Caki2 (cell line): ENCODE measurements at places on chromosomes 7 and 10. TPM values are rescaled to one million over a fixed set of nuclear protein-coding genes. Genes with fewer than 3 reads are reported as not detected.

GRCh38 chr10:70267161-70267933 is 16.5 kb downstream of the NPFFR1 start:
- DNase-seq = peak; percentile 79

FAM221A gene
- total RNA-seq = 4.1 TPM in 1 of 2 replicates, not detected in the other

DNA sequence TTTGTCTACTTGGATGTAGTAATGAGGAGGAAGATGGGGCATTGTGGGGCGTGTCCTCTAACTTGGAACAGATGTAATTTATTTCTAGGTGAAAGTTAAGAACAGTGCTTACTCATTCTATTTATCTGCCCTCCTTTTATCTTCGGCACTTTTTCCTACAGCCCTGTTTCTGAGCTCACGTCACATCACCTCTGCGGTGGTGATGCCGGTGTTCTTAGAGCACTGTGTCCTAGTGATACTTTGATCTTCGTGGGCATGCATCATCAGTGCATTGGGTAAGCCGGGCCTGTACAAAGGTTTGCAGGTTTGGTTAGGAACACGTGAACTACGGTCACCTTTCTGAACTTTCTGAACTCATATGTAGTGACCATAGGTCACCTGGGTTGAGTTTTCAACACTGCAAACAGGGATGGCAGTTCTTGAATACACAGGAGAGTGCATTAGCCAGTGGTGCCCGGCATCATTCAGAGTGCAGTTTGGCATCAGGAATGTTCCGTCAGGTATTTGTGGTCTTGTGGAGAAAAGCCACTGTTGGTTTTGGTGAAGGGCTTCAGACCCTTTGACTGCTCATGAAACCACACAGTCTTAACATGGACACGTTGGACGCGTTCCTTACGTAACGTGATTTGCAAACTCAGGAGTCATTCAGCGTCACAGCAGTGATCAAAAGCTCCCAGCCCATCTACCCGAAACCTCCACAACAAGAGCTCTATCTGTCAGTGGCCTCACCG is 5.6 kb downstream of the POR start:
- DNase-seq = peak; percentile 84

DNA sequence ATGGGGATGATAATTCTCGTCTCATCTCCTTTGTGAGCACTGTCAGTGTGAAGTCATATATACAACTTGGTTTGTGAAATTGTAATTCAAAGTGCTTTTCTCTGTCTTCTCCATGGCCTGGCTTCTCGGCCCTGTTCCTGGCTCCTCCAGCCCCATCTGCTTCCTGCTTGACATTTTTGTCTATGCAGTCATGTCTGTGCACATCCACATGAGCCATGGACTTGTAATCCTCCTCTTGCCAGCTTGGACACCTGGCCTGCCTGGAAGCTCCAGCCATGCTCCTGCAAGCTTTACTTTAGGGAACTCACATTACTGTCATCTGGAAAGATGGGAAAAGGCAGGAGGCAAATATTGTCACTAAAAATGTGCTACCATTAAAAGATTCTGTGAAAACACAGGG is 576.0 kb upstream of the DPP6 start:
- DNase-seq = no peak

- DNase-seq = no peak
These were observed 1.6 kb upstream of the HILPDA start for GRCh38 chr7:128453836-128454804.

DNA sequence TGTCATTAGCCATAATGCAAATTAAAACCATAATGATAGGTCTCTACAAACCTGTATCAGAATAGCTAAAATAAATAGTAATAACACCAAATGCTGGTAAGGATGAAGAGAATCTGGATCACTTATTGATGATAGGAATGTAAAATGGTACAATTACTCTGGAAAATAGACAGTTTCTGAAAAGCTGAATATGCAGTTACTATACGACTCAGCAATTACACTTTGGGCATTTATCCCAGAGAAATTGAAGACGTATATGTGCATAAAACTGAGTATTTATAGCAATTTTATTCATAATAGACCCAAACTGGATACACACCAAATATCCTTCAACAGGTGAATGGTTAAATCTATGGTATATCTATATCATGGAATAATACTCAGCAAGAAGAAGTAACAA is 7.9 kb downstream of the RPA3 start:
- no peak for DNase-seq
